ENCODE measurements at places on chromosomes 12 and 14. TPM values are rescaled to one million over a fixed set of nuclear protein-coding genes. Genes with fewer than 3 reads are reported as not detected.

The STXBP6 gene
- total RNA-seq: 19.3 TPM

The KRT2 gene
- total RNA-seq: not detected

The TMEM119 gene
- total RNA-seq: 0.48 TPM

The BCL2L14 gene
- 2.4 TPM for total RNA-seq

The FOXG1 gene
- 0.29 TPM for total RNA-seq

The PTPRQ gene
- not detected for total RNA-seq

The PIANP gene
- total RNA-seq: 9.8 TPM

The CARMIL3 gene
- total RNA-seq: 9.0 TPM

The PLCZ1 gene
- not detected for total RNA-seq

- no peak for DNase-seq
- H3K27ac ChIP-seq: no peak overlapping the region
- H3K4me3 ChIP-seq: no peak overlapping the region
- no peaks in the 10 kb centered on the region for H3K4me1 ChIP-seq
- H3K27me3 ChIP-seq: no peaks in the 10 kb centered on the region
- no peaks in the 10 kb centered on the region for H3K36me3 ChIP-seq
These were observed 3.2 kb upstream of the CLEC4C start for GRCh38 chr12:7750350-7750749.

GRCh38 chr12:63821781-63822251 is 22.7 kb upstream of the SRGAP1 start:
- no peaks in the 10 kb centered on the region for H3K27me3 ChIP-seq
- H3K4me1 ChIP-seq: no peaks in the 10 kb centered on the region
- no peak for DNase-seq
- no peaks in the 10 kb centered on the region for H3K36me3 ChIP-seq

DNA sequence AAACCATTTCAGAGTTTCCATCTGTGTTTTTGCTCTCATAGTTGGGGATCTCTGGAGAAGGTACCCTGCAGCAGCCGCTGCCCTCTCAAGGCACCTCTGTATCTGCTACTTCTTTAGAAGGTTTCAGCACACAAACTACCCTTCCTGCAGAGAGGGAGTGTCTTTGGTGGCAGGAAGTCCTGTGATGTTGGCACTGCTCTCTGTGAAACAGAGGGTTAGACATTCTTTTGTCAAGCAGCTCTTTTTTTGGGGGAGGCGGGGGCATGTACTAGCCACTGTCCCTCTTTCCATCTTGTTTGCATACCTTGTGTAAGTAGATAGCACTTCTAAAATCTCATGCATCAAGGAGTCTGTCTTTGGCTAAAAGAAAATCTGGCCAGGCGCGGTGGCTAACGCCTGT is 352.6 kb downstream of the BMP4 start:
- H3K4me3 ChIP-seq: no peak overlapping the region
- no peaks in the 10 kb centered on the region for H3K27me3 ChIP-seq
- H3K36me3 ChIP-seq: no peaks in the 10 kb centered on the region
- no peak for DNase-seq
- peaks cover 6% of the 10 kb centered on the region for H3K4me1 ChIP-seq

GRCh38 chr14:22839159-22839779 is 2.9 kb downstream of the MMP14 start:
- no peak for DNase-seq
- H3K36me3 ChIP-seq: peaks cover 32% of the 10 kb centered on the region
- no peaks in the 10 kb centered on the region for H3K27me3 ChIP-seq
- peaks cover 17% of the 10 kb centered on the region for H3K4me1 ChIP-seq
- H3K27ac ChIP-seq: peak overlapping the region; percentile 22
- peak overlapping the region; percentile 94 for H3K4me3 ChIP-seq

DNA sequence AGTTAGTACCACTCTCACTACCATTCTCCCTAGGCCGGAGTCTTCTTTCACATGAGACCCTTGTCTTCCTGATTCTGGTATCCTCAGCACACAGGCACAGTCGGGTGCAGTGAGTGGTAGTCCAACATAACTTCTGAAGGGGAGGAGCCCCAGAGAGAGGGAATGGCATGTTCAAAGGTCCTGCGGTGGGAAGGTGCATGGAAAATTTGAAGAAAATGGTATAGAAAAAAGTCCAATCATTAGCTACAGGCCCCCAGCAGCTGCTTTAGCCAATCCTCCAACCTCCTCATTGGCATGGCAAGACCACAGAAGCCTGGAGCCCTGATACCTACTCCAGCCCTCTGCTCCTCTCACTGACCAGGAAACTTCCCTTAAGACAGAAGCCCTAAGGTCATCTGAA is 96.6 kb downstream of the ZFP36L1 start:
- no peaks in the 10 kb centered on the region for H3K27me3 ChIP-seq
- no peak overlapping the region for H3K4me3 ChIP-seq
- H3K4me1 ChIP-seq: no peaks in the 10 kb centered on the region
- H3K27ac ChIP-seq: no peak overlapping the region

DNA sequence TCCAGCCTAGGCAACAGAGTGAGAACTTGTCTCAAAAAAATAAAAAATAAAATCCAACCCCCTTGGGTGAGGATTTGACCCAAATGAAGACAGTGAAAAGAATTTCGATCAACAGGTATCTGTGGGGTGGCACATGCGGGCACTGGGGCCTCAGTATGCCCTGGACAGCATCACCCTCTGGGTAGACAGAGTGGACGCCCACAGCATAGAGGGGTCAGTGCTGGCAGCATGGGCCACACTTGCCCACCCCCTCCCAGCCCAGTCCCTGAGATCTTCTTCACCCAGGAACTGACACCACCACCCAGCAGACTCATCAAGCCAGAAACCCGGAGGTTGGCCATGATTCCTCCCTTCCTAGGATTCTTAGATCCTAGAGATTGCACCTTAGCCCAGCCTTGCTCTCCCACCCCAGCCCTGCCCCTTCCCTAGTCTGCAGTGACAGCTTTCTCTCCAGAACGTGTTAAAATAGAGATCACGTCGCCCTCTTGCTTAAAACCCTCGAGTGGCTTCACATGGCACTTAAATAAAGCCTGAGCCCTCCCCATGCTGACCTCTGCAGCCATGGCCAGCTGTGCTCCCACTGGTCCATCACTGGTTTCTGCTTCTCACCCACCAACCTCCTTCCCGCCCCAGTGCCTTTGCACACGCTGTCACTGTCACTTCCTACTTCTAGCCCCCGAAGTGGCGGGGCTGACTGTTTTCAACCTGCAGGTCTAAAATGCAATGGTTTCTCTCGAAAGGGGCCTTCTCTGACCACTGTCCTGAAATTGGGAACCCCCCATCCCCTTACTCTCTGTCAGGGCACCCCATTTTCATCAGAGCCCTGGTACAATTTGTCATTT is 26.2 kb upstream of the DYNC1H1 start:
- H3K36me3 ChIP-seq: no peaks in the 10 kb centered on the region
- H3K4me1 ChIP-seq: no peaks in the 10 kb centered on the region
- DNase-seq: no peak
- H3K4me3 ChIP-seq: no peak overlapping the region

GRCh38 chr12:40248585-40249297 is 23.9 kb downstream of the LRRK2 start:
- no peak for DNase-seq
- H3K4me3 ChIP-seq: no peak overlapping the region
- H3K27ac ChIP-seq: no peak overlapping the region
- H3K4me1 ChIP-seq: no peaks in the 10 kb centered on the region

DNA sequence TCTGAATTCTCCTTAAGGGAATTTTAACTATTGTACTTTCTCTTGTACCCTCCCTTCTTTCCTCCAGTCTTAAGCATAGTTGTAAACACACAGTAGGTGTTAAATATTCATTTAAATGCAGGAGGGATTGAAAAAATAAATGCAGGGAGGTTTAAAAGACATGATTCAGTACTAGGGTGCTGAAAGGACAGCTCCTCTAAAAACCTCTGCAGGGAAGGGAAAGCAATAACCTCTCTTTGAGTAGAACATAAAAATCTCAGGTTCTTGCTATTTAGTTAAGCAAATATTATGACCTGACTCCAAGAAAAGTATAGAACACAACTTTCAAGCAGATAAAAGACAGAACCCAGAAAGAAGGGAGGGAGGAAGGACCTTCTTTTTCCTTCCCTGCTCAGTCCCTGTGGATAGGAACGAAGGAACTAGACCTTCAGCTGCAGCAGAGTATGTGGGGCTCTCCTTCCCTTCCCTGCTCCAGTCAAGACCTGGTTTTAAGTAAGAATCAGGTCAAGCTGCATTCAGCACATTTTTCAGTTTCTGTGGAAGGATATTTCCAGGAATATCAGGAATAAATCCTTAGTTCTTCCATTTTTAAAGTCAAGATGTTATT is 4.7 kb downstream of the MAP3K9 start:
- no peaks in the 10 kb centered on the region for H3K4me1 ChIP-seq
- H3K27ac ChIP-seq: no peak overlapping the region
- no peak for DNase-seq
- H3K36me3 ChIP-seq: peaks cover 13% of the 10 kb centered on the region

DNA sequence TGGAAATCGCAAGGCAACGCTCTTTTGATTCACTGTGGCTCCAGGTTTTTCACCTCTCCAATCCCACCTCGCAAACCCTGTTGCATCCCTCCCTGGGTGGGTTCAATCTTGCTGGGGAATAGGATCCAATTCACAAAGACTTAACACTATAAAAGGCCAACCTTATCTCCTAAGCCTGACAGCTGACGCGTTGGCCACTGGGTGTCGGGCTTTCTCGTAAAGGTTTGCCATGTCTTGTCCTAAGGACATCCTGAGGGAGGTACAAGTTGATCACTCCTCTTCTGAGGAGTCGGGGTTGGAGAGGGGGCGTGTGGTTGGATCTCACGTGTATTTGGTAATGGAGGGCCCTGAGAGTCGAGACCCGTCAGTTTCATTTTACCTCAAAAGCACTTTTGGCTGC is 112.6 kb upstream of the FZD10 start:
- peaks cover 2% of the 10 kb centered on the region for H3K4me1 ChIP-seq
- no peak overlapping the region for H3K27ac ChIP-seq
- no peaks in the 10 kb centered on the region for H3K36me3 ChIP-seq
- no peak for DNase-seq
- no peak overlapping the region for H3K4me3 ChIP-seq

DNA sequence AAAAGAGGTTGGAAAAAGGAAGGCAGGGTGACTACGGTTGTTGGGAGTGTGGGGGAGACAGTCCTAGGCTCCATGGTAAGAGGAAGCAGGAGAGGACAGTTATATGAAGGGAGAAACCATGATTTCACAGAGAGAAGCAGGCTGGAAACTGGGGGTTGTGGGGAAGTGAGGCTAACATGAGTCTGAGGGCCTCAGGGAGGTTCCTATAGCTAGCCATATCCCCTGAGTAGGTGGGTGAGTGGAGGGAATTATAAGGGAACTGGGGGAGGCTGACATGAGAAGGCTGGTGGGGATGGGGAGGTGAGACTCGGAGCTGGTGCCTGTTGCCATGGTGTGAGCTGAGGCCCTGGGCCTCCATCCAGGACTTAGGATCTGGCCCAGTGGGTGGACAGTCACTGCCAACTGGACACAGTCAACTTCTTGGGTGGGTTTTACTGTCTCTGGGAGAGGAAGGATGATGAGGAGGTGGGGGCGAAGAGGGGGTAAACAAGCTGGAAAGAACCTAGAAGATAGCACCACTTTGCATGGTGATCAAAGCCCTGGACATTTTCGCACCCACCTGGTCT is 1.4 kb downstream of the RNASE13 start:
- DNase-seq: no peak
- no peaks in the 10 kb centered on the region for H3K27me3 ChIP-seq
- H3K36me3 ChIP-seq: no peaks in the 10 kb centered on the region
- H3K27ac ChIP-seq: no peak overlapping the region
- no peak overlapping the region for H3K4me3 ChIP-seq

DNA sequence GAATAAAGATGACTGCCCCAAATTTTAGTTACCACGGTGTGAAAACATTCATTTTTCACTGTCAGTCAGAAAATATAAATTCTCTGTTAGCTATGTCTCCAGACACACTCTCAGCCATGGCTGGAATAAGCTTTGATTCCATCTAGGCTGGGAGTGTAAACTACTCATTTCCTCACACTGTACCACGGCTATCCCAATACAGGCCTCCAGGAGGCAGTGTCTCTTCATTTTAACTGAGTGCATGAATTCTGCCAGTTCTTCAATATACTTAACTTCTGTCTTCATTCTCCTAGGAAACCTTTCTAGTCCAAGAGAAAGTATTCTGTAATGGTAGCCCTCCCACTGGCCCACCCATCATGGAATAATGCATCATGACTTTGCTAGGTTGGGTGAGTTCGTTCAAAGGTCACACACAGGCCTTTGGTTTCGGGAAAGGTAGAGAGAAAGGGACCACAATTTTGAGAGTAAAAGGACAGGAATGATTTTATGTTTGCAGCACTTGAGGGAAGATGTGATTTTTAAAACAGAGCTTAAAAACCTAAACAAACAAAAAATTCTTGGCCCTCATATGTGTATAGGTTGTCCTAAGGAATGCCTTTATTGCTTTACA is 381.1 kb downstream of the SEC23A start:
- H3K27me3 ChIP-seq: no peaks in the 10 kb centered on the region
- no peak overlapping the region for H3K27ac ChIP-seq
- DNase-seq: peak; percentile 19
- no peaks in the 10 kb centered on the region for H3K36me3 ChIP-seq

DNA sequence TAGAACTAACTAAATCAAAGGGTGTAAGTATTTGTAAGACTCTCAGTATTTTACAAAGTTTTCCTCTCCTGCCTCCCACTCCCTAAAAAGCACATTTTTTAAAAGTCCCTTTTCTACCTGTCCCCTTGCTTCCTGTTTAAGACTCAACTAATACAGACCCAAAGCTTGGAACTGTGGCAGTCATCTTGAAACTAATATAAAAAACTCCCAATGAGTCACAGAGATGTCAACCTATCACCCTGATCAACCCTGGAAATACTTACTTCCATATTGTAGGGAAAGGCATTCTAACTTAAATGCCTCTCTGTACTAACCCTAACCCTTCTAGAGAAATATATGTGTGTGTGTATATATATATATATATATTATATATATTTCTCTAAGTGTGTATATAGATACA is 184.8 kb downstream of the SPTSSA start:
- H3K4me1 ChIP-seq: no peaks in the 10 kb centered on the region
- no peaks in the 10 kb centered on the region for H3K27me3 ChIP-seq
- no peak overlapping the region for H3K4me3 ChIP-seq
- no peaks in the 10 kb centered on the region for H3K36me3 ChIP-seq

- no peaks in the 10 kb centered on the region for H3K36me3 ChIP-seq
- no peak for DNase-seq
- H3K4me1 ChIP-seq: no peaks in the 10 kb centered on the region
- H3K27me3 ChIP-seq: no peaks in the 10 kb centered on the region
- H3K4me3 ChIP-seq: no peak overlapping the region
These were observed 716.0 kb downstream of the LRFN5 start for GRCh38 chr14:42322531-42323284.

- no peak for DNase-seq
- H3K36me3 ChIP-seq: no peaks in the 10 kb centered on the region
- H3K27ac ChIP-seq: no peak overlapping the region
- no peaks in the 10 kb centered on the region for H3K27me3 ChIP-seq
- no peak overlapping the region for H3K4me3 ChIP-seq
These were observed 2.8 kb downstream of the TCP11L2 start for GRCh38 chr12:106305376-106305775.

- H3K4me3 ChIP-seq: no peak overlapping the region
- no peaks in the 10 kb centered on the region for H3K4me1 ChIP-seq
- DNase-seq: no peak
- no peaks in the 10 kb centered on the region for H3K36me3 ChIP-seq
- no peaks in the 10 kb centered on the region for H3K27me3 ChIP-seq
These were observed 25.1 kb downstream of the CDK17 start for GRCh38 chr12:96375170-96375569.
